ENCODE measurements at places on chromosomes 13 and 19. TPM values are rescaled to one million over a fixed set of nuclear protein-coding genes. Genes with fewer than 3 reads are reported as not detected.
A peak's percentile ranks its signal among the peaks of the same experiment; 100 is the strongest.

- DNase-seq: no peak
Observed at GRCh38 chr19:50509366-50509765, 1.6 kb downstream of the JOSD2 start.

DNA sequence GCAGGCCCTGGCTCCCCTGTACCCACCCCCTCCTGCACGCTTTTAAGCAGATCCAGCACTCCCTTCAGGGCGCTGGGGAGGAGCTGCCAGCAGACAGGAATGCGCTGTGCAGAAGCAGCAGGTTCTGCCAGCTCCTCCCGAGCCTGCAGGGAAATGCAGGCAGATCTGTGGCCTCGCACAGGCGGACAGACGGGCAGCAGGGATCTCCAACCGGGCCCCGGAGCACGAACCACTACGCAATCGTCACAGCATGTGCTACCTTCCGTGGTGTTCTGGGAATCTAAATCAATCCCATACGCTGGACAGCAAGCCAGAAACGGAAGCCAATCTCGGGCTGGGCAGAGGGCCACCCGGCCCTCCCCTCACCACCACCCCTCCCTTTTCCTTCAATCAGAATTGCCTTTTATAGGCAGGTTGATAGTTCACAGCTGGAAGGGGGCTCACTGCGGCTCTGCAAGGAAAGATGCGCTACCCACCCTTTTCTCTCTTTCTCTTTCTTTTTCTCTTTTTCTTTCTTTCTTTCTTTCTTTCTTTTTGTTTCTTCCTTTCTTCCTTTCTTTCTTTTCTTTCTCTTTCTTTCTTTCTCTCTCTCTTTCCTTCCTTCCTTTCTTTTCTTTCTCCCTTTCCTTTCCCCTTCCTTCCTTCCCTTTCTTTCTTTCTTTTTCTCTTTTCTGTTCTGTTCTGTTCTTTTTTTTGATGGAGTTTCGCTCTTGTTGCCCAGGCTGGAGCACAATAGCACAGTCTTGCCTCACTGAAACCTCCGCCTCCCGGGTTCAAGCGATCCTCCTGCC lies 99.9 kb downstream of the GNG7 start:
- DNase-seq: no peak

GRCh38 chr13:59776924-59777690 lies 386.6 kb downstream of the DIAPH3 start:
- no peak for DNase-seq

GRCh38 chr13:76903544-76904162 lies 17.4 kb upstream of the KCTD12 start:
- DNase-seq: peak; percentile 60

DNA sequence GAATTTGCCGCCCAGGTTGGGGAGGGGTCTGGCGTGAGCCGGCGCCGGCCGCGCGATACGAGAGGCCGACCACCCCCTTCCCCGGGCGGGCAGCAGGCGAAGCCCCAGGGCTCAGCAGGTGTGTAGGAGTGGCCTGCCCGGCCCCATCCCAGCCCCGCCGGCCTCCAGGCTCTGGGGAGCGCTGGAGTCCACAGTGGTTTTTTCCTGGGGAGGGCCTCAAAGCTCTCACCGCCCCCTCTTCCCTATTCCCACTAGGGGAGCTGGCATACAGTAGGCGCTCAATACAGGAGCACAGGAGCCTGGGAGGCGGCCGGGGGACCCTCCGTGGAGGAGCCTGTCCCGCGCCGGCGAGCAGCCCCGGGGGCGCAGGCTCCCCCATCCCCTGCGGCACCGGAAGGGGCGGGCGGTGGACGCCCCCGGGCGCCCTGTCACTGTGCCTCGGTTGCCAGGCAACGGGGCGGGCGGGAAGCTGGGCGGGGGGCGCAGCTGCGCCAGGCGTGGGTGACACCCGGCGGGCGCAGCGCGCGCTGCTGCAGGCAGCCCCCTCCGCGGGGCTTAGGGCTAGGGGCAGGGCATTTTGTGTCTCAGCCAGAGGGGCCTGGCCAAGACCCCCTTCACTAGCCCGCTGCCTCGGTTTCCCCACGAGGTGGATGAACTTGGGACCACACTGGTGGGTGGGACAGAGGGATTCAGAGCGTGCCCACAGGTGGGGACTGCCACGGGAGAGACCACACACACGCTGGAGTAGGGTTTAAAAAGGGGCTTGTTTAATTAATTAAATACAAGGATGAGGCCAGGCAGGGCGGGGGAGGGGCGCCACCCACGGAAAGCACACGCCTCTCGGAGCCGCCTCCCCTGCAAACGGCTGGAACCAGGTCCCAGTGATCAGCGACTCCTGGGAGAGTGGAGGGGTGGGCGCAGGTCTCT lies 3.6 kb upstream of the REXO1 start:
- peak; percentile 61 for DNase-seq

Gene C13orf42
- polyA plus RNA-seq: not detected

DNA sequence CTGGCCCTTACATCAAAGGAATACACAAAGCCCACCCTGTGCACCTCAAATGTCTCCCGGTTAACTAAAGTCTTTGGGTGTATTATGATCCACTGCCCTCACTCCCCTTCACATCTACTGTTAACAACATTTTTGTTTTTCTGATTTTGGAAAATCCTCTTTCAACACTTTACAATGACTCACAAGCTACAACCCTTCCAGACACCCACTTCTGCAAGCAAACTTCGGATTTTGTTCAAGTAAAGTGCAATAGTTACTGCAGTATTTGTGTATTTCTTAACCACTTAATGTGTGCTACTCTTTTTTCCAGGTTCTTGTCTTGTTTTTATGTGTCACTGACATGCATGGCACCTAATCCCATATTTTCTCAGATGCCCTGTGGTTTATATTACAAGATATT lies 101.1 kb downstream of the EDNRB start:
- DNase-seq: no peak

Gene ETFB
- polyA plus RNA-seq: 65.2 TPM
